ENCODE measurements at places on chromosomes 3 and 15.

GRCh38 chr3:70507486-70507885, 195.0 kb upstream of the MDFIC2 start:
- no peak for DNase-seq

DNA sequence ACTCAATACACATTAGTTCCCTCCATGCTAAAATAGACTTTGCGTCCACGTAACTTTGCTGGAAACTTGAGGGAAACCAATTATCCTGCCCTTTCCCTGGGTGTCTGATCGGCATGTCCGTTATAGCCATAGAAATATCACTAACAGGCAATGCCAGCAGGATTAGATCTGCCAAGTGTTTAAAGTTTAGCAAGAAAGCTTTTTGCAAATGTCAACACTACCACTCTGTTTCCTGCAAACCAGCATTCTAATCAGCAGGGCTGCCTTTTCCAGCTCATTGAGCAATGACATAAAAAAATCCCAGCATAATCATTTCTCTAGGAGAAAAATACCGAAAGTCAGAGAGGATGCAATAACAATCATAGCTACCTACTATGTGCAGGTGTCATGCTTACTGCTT, 60.9 kb downstream of the NOX5 start:
- DNase-seq: no peak

GRCh38 chr15:95922431-95922830, 408.1 kb upstream of the NR2F2 start:
- DNase-seq: no peak

DNA sequence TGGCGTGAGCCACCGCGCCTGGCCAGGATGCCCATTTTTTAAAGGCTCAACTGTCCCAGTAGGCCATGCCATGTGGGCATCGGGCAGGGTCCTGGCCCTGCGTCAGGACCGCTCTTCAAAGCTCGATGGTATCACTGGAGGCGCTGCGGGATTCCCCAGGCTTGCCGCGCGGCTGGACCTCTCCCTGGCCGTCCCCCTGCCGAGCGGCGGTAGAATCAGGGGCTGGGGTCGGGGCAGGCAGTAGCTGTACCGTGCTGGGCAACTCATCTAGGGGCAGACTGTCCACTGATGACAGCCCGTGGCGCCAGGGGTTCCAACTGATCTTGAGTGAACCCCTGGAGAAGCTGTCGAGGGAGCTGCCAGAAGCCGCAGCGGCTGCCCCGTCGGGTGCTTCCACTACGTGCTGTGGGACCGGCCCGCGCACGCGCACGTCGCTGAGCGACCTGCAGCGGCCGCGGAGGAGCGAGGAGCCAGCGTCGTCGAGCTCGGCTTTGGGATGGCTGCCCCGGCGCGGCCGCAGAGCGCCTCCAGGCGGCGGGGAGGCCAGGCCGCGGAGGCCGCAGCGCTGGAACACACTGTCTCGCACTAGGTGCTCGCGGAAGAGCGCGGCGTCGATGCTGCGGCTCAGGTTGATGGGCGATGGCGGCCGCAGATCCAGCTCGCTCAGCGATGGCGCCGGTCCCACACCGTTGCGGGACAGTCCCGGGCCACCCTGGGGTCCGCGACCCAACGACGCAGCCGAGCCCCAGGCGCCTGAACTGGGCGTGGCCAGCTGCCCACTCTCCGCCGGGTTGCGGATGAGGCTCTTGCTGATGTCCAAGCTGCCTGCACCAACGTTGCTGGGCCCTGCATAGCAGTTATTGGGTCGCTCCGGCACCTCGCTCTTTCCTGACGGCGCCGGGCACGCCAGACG, 5.8 kb downstream of the PRRT3 start:
- DNase-seq: no peak

DNA sequence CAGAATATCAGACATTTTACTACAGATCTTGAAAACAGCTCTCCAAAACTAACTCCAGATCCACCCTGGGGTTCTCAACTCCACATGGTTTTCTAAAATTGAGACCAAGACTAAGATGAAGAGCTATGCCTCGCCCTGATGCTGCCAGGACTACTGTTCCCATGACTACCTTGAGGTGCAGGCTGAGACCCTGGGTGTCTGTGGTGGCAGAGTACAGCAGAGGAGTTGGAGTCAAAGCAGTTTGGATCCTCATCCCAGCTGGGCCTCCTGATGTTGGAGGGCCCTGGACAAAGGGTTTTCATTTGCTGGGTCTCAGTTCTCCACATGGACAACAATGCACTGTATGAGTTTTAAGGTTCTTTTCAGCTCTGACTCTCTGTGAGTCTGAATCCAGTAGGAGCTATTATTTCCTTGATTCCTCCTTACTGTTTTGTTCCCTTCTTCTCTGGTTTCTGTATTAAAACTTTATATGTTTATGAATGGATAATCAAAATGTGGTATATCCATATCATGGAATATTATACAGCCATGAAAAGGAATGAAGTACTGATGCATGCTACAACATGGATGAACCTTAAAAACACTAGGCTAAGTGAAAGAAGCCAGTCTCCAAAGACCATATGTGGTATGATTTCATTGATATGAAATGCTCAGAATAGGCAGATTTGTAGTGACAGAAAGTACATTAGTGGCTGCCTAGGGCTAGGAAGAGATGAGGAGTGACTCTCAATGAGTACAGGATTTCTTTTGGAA, 93.0 kb downstream of the CPN2 start:
- no peak for DNase-seq

DNA sequence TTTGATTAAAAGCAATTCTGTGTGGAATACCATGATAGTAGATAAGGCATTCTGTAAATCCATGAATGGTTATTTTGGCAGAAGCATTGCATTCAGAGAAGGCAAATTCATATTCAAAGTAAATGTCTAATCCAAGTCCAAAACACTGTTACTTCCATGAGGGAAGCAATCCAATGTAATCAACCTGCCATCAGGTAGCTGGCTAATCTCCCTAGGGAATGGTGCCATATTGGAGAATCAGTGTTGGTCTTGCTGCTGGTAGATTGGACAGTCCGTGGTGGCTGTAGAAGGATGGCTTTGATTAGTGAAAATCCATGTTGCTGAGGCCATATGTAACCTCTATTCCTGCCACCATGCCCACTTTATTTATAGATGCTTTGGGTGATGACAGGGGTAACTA, 72.1 kb upstream of the TNIK start:
- no peak for DNase-seq

- no peak for DNase-seq
Measured at GRCh38 chr15:55535436-55535835, 27.4 kb upstream of the DNAAF4 start.

DNA sequence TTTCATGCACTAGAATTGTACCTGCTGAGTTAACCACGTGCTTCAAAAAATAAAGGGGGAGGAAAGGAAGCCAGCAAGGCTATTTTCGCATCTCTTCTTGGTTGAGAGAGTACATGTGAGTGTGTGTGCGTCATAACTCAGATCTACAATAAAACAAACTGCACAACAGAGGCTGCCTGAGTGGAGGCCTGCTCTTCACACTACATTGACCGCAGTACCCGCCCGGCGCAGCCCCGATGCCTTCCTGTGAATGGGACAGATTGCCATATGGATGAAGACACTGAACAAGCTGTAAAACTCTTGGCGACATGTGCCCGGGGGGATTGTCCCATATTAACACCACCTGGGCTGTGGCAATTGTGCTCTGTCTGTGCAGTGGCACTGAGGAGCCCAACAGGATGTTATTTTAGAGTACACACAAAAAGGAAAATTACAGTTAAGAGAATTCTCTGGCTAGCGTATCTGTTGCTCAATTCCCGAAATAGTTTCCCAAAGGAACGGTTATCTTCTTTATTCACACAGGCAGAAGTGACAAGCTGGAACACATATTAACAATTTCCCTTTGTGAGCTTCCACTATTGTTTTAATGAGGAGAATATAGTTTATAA, 551.5 kb downstream of the FOXP1 start:
- no peak for DNase-seq

DNA sequence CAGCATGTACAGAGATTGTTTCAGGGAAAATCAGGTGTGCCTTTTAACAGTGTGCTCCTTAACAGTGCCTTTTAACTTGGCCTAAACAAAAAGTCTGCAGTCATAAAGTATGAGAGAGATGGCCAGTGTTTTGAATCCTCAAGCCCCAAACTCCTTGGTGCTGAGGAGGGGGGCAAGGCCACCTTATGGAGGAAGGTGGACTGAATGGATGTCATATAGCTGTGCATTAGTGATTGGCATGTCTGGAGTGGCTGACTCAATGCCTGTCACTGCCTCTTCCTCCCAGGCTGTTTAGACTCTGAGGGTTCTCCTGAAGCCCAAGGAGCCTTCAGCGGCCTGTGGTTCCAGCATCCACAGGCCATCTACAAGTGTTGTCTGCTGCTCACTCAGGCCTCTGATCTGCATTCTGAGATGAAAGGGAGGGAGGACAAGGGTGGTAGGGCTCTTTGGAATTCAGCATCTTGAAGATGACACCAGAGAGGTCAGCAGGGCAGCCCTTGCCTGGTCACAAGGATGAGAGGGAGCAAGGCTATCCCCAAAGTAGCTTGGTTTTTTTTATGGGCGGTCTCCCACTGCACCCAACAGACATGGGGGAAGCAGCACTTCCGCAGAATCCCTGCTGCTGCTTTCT, 1.5 kb downstream of the FOXL2NB start:
- no peak for DNase-seq

DNA sequence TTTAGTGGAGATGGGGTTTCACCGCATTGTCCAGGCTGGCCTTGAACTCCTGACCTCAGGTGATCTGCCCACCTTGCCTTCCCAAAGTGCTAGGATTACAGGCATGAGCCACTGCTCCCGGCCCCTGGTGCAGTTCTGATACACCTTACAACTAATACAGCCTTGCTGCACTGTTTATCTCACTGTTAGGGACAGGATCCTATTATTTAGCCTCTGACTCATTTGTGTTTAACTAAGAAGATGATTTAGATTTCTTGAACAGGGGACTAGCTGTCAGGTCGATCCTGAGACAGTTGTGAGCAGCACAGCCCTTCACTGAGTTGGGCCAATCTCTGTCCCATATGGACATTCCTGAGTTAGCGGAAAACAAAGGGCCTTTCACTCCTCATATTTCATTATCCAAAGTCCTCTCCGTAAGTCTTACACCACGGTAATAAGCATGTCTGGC, 19.2 kb downstream of the GYG1 start:
- DNase-seq: no peak

Measured in GM18507 (cell line).